Hippocampal formation (tissue), 2 donors: ENCODE measurements at places on chromosomes 3 and 15.

DNA sequence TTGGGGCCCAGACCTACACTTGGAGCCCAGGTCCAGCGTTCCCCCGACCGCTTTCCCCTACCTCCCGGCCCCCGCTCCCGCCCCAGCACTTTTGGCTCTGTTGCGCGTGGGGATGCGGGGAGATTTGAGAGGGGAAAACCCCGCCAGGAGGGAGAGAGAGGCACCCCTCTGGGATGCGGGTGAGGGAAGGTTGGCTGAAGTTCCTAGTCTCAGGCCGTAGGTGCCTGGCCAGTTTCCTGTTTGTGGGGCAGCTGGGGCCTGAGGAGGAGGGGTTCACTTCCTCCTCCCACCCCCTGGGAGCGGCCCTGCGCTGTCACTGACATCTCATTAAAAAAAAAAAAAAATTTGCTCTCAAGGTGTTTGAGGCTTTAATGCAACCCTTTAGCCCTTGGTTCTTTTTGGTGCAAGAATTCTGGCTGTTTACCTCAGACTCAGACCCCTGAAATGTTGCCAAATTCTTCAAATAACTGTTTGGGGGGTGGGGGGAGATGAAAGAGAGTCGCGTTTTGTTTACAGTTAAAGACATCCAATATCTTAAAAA lies 2.6 kb downstream of the FAM43A start:
- no peak for DNase-seq

DNA sequence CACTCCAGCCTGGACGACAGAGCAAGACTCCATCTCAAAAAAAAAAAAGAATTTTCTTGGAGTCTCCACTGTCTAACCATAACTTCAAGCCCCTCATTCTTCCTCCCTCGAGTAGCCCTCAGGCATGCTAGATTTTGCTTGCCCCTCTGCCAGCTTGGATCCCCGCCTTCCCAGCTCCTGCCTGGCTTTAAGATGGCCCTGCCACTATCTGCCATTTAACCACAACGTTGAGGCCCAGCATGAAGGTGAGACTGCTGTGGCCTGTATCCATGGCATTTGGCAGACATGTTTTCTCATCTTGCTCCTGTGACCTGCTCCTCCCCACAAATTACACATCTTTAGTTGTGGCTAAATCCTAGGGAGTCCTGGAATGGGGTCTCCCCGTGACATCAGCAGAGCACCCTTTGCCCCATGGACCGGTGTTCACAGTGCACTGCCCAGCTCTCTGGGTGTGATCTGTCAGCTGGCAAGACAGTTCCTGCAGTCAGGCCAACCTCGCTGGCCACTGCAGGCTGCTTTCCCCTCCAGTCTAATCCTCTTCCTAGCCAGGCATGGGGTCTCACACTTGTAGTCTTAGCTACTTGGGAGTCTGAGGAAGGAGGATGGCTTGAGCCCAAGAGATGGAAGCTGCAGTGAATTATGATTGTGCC lies 10.4 kb downstream of the VPS18 start:
- DNase-seq = no peak

DNA sequence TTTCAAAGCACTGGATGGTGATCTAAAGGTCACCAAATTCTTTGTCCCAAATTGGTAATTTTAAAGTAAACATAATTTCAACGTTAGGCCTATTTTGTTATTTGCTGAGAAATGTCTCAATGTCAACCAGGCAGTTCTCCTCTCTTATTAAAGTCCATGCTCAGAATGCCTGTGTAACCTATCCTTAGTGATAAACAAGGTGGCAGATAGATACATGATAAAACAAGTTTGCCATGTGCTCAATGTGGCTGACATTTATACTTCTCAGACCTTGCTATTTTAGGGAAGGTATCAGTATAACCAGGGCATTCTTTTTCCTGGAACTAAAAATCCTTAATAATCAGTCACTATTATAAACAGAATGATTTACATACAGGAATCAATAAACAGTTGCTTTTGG lies 8.5 kb downstream of the MBNL1 start:
- no peak for DNase-seq

DNA sequence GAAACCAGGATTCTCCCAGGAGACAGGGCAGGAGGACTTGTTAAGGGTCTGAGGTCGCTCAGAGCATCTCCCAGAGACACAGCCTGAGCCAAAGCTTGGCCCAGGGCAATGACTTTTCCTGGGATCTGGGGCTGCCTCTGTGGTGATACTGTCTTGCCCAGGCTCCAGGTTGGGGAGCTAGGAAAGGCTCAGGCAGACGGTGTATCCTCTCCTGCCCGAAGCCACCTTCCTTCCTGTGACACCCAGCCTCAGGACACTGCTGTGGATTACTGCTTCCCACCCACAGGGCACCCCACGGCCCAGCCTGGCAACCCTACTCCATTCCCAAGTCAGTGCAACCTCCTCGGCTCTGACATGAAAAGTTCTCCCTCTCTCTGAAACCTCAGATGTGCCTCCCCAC lies 31.9 kb downstream of the SCN5A start:
- no peak for DNase-seq

GRCh38 chr3:183508821-183509220 lies 46.7 kb downstream of the KLHL6 start:
- DNase-seq = no peak

DNA sequence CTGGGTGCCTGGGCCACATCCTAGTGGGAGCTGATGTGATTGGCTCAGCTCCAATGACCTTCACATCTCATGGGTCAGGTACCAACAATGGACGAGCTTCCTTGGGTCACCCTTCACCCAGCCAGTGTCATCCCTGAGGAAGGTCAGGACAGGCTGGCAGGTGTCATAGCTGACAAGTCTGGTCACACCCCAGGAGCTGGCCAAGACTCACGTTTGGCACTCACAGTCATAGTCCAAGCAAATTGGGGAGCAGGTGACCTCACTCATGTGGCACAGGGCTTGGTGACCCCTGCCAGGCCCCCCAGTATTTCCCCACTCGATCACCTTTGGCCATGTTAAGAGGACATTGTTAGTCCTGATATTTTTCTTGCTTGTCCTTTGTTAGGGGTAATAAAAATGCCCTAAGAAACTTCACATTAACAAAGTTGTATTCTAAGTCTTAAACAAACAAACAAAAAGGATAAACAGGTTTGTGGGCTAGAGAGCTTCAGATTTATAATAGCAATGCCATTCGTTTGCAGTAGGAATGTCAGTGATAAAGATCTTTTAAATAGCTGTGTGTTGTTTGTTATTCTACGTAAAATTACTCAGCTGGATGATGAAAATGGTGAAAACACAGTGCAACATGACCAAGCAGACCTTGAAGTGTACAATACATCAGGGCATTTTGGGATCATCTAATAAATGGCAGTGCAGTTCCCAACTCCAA lies 79.5 kb upstream of the POMGNT2 start:
- DNase-seq = no peak

DNA sequence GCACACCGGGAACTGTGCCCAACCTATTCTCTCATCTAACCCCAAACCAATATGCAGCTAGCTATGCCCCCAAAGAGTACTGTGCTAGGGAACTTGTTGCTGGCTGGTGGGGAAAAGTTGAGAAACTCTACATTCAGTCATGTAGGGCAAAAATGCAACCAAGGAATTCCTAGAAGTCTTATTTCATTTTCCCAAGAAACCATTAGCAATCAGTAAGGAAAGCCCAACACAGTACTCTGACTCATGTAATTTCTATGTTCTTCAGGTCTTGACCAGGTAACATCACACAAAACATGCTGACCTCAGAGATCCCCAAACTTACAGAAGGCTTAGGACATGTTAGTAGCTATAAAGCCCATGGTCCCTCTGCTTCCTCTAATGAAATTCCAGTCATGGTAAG lies 52.1 kb downstream of the TASOR start:
- DNase-seq = no peak

- no peak for DNase-seq
Observed at GRCh38 chr3:14371573-14372474, 30.6 kb upstream of the SLC6A6 start.

- DNase-seq = no peak
Observed at GRCh38 chr3:146498002-146498736, 28.8 kb upstream of the PLSCR2 start.

DNA sequence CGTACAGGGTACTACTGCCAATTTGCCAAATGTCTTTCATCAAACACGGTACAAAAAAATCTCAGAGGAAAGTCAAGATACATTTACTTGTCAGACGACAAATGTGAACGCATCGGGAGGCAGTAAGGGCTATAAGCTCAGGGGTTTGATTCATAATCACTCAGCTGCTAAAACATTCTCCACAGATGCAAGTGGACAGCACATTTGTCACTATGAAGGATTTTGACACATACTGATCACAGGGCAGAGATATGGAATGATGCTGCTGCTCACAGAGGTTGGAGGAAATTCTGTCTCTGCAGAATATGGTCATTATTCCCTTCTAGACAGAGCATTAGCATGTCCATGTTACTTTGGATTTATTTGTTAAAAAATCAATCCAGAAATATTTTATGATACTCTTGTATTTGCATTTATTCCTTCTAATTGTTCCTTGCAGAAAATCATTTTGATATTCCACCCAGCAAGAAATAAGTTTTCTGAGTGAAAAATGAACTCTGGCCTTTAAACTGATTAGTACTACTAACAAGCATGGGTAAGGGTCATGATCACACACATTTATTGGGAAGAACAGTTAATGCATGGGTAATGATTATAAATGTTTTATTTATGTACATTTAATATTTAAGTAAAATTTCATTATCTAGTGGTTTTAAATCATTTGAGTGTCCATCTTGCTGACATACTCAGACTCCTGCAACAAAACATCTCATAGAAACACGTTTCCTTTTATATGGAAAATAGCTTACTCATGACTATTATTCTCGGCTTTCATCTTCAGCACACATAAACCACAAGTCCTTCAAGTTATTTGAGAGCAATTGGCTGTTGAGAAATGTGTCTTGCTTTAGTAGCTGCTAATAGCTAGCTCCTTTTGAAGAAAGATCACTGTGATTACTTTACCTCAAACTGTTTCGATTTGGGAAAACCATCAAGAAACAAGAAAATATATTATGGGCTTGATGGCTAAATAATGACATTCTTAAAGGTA lies 559.3 kb downstream of the MECOM start:
- DNase-seq = no peak

- DNase-seq = no peak
Observed at GRCh38 chr3:155390351-155390750, 96.9 kb upstream of the STRIT1 start.

GRCh38 chr3:34035775-34036174 lies 237.3 kb downstream of the PDCD6IP start:
- no peak for DNase-seq

DNA sequence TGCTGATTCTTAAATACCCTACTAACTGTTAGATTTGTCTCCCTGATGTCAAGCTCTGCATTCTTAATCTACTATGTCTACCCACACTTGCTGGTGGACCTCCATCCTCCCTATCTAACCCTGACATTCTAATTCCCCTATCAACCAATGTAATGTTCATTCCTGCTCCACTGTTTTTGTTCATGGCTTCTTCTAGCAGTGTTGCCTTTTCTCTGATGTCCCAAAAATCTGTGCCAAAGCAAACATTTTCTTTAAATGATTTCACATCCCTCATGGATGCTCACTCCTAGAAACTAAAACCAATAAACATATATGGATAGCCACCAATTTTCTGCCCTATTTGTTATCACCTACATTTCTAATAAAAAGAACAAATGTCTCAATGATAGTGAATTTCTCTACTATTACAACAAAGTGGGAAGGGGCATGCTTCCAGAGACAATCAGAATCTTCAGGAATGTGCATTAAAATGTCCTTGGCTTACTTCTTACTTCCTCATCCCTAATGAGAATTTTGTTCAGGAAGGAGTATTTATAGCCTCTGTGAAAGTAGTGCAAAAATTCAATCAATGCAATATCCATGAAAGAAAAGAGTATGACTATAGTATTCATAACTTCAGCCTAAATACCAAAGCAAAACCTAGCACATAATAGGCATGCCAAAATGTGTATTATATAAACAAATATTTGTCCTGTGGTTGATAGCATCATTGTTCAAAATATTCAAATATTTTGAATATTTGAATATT lies 273.3 kb downstream of the ZNF385D start:
- DNase-seq = no peak

DNA sequence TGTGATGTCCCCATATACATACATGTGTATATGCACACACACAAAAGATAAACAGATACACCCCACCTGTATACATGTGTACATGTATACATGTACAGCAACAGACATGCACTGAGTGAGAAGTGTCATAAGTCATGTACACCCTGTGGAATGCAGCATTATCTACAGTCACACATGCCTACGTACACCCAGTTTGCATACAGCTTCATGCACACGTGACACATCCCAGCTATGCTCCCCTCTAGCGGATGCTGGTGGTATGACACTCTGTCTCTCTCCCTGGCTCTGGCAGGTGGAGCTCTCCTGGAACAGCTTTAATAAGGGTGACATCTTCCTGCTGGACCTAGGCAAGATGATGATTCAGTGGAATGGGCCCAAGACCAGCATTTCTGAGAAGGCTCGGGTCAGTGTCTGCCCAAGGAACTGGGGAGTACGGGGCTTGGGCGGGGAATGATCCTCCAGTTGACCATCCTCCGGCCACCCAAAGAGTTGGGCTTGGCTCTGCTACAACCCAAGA lies 6.3 kb downstream of the VILL start:
- DNase-seq = no peak

DNA sequence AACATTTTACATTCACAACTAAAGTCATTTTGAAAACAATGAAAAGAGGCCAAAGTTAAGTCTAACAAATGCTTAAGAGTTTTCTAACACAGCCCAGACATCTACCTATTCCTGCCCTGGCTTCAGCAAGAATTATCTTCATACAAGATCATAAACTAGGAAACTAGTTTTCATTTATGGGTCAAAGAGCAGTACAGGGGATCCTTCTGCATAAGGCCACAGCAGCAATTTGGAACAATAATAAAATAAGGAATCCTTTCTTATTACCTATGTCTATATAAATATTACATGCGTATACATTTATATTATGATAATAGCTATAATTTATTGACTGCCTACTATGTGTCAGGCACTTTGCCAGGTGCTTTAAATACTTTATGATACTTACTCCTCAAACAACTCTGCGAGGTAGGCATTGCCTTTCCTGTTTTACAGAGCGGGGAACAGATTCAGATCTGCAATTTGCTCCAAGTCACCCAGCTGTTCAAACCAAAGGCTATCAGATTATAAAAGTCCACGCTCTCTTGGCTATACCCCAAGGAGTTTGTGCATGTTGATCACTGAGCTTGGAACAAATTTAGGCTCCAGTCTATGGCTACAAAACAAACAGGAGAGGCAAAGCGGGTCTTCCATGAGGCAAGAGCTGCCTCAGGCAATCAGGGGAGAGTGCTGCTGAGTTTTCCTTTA lies 196.4 kb downstream of the RORA start:
- DNase-seq = no peak
